ENCODE measurements at places on chromosomes 3 and 15.

GRCh38 chr3:72009851-72010443 lies 225.0 kb upstream of the PROK2 start:
- no peak for DNase-seq

DNA sequence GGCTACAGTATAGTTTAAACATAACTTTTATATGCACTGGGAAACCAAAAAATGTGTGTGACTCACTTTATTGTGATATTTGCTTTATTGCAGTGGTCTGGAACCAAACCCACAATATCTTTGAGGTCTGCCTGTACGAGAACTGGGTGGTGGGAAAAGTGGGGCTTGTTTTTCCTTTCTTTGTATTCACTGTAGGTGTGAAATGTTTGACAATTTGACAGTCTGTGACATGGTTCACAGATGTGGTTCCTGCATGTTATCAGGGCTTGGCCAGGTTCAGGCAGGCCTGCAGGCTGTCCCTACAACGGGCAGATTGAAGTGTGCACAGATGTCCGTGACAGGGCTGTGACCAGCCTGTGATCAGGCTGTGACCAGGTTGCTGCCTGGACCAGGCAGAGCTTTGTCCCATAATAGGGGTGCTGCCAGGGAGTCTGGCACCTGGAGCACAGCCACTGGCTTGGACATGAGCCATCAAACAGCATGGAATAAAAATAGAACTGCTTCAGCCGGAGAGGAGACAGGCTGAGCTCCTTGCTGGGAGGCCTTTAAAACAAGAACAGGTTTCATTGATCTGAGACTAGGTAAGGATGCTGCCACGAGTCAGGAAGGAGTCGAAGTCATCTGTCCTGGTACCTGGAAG lies 61.0 kb downstream of the KLF13 start:
- no peak for DNase-seq

DNA sequence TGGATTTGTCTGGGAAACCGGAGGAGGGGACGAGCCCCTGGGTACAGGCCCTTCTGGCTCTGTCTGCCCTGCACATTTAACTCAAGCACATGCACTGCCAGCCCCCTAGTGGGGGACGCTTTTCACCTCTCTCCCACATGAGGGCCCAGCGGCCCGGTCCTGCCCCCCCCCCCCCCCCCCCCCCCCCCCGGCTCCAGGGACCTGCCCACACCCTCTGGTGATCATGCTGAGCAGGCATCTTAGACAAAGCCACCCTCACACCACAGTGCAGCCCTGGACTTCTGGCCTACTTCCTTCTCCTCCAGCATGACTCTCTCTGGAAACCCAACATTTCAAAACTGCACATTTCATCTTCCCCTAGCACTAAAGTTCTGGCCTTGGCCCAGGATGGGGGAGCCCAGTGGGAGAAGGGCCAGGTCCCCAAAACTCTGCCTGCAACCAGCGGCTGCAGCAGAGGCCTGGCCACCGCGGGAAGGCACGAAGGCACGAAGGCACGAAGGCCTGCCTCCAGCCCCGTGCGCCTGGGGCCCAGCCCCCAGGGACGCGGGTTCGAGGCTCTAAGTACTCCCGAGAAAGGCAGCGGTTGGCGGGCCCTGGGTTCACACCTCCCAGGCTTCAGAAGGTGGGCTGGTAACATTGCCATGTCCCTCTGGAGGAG lies 14.1 kb downstream of the KLF15 start:
- DNase-seq = no peak

DNA sequence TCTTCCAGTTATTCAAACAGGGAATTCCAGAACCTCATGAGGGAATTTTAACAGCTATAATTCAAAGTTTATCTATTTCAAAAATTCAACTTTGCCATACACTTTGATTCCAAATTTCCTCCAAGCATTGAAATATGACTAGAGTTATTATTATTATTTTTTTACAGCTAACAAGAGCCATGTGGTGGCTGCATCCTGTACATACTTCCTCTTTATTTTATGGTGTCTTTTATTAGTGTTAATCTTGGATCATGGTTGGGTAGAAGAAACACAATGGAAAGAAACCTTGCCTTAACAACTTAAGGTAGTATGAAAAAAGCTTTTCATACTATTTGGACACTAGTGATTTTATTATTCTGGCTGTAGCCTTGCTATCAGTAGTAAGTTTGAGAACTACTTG lies 52.7 kb downstream of the TFG start:
- no peak for DNase-seq

- no peak for DNase-seq
Measured at GRCh38 chr3:127702151-127702578, 29.4 kb downstream of the ABTB1 start.

DNA sequence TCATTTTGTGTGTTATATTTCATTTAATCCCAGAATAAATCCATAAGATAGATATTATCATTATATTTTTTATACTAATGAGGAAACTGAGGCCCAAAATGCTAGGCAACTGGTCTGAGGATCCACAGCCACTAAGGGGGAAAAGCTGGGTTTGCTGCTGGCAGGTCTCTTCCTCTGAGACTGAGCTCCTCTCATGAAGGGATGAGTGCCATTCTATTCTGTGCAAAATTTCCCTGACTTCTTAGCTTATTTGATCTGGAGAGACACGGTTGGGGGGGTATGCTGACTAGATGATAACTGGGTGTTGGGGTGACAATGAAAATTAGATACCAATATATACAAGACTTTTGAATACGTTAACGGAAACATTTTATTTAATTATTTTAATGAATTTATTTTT lies 1.9 kb downstream of the GCSAM start:
- DNase-seq = no peak

DNA sequence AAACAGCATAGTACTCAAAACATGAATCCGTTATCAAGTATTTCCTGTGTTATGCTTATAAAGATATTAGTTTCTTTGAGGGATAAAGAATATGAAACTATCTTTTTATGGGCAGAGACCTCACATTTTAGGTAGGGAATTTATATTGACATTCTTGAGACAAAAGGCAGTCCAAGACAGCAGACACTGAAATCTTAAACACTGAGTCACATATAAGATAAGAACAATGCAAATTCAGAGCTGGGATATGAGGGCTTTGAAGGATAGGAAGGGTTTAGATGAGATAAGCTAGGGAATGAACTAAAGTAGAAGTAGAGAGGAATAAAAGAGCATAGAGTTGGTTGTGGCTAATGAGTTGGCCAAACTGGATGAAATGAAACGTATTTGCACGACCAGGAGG lies 58.4 kb downstream of the ASTE1 start:
- DNase-seq = no peak

DNA sequence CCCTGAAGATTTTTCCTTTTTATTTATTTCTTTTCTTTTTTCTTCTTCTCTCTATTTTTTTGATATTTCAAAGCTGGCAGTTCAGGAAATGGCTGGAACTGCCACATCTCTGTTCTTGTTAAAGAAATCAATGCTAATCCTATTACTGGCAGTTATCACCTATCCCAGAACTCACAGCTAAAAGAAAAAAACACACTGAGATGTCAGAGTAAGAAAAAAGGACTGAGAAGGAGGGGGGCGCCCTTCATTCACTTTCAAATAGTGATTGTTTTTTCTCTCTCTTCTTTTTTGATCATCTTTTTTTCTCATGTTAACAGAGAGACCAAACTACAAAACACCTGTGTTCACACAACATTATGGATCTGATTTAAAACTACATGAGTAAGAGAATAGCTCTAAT lies 337.1 kb downstream of the IL20RB start:
- no peak for DNase-seq
